ENCODE measurements at places on chromosomes 1 and 21. TPM values are rescaled to one million over a fixed set of nuclear protein-coding genes. Genes with fewer than 3 reads are reported as not detected.

DNA sequence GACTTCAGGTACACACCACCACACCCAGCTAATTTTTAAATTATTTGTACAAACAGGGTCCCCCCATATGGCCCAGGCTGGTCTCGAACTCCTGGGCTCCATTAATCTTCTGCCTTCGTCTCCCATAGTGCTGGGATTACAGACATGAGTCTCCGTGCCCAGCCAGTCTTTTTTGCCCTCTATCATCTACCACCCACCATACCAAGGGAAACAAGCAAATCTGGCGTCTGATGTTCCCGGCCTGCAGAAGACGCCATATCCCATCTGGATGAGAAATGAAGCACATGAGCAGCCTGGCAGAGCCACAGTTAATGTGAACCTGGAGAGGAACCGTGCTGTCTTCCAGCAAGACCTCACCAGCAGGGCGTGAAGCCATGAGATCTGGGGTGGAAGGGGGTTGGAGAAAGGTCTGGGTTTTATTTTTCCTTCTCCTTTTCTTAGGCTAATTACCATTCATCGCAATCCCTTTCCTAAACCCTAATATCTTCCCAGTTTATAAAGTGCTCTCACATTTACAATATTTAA, 1.8 kb upstream of the PRELP start:
- DNase-seq, result no peak

GRCh38 chr1:9475061-9475627, 64.1 kb upstream of the SLC25A33 start:
- DNase-seq, result no peak

The FBLIM1 gene
- total RNA-seq, result not detected

- DNase-seq, result no peak
Observed at GRCh38 chr21:45945066-45945867, 36.3 kb upstream of the COL6A1 start.

DNA sequence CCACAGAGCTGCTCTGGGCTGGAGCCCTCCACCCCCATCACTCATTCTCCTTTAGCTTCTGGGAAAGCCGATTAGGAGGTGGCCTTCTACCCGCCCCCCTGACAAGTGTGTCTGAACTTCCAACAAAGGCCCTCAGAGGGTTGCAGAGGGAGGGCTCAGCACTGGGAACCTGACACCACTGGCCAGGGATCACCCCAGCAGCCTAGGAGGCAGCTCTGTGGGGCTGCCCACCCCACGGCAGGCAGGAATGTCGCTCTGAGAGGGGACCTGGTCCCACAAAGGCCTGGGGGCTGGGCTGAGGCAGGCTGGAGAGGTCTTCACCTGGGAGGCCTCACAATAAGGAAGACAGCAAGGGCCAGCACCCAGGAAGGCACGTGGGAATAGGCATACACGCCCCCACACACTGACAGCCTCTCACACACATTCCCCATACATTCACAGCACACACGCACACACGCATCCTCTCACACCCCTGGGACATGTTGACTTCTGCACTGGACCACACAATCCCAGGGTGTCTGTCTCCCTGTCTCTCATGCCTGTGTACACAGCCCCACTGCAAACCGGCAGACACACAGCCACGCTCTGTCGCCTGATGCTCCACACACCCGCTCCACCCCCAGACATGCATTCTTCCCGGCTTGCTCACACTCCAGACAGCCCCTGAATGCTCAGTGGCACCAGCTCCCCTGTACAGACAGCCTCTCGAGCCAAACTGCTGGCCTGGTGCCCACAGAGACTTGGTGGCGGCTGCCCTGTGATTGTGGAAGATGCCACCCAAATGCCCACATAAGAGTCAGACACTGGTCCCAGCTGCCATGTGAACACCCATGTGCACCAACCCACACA, 30.7 kb downstream of the DMBX1 start:
- no peak for DNase-seq

- DNase-seq, result no peak
Observed at GRCh38 chr1:161997152-161997551, 26.5 kb downstream of the OLFML2B start.

DNA sequence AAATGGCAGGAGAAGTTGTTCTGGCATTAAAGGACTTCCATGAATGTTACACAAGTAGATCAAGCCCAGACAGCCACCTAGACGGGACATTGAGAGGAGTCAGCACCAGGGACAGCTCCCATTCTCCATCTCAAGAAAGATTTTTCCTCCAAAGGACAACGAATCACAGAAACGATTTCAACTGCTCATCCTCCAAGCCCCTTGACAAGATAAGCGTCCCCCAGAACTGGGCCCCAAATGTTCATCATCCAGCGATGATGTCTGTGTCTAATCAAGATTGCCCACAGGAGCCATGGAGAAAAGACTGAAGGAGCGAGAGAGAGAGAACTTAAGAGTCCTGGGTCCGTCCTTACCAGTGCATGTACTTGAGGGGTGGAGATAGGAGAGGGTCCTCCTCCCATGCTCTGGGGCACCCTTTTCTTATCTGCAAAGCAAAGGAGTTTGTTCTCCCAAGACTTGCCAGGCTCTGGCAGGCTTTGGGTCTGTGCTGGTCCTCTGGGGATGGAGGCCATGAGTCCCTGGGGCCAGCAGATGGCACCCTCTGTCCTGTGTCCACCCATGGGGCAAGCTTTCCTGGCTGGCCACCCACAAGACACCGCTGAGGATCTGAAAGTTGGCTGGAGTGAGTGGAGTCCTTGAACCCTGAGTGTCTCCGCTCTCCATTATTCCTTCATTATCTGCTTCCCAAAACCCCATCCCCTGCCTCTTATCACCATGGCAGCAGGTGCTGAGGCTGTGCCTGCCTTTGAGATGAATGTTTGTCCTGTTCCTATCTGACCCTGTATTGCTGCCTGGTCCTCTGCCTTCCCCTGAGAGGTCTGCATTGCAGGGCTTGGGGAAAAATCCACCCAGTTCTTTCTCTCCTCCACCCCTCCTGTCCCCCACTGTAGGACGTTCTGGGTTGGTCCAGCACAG, 164.6 kb downstream of the ACTL8 start:
- DNase-seq, result no peak

The FCRL6 gene
- not detected for total RNA-seq

DNA sequence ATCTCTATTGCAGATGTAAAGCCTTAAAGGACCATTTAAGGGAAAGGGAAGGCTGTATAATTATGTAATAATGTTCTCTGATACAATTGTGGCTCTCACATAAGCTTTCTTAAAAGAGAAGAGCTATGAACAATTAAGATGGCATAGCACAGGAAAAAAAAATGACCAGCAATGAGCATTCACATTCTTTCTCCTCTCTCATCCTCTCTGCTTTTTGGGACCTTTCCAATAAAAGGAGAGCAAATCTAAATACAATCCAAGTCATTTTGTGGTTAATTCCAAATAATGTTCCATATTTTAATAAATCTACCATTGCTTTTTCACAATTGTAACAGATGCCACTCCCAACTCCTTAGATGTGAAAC, 23.5 kb downstream of the SMYD3 start:
- DNase-seq, result no peak

DNA sequence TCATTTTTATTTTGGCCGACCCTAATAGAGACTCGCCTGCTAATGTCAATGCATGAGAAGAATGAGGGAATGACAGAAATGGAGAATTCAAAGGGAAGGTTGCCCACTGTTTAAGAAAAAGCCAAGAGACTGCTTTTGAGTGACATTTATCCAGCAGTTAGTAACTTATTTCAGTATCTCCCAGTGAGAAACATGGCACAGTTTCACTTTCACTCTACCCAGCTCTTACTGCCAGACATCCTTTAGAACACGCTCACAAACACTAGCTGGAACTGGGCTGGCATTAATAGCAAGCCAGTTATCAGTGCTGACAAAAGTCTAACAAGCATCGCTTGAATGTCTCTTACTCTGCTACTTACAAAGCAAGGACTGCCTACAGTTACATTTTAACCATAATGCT, 8.5 kb downstream of the GGPS1 start:
- no peak for DNase-seq

DNA sequence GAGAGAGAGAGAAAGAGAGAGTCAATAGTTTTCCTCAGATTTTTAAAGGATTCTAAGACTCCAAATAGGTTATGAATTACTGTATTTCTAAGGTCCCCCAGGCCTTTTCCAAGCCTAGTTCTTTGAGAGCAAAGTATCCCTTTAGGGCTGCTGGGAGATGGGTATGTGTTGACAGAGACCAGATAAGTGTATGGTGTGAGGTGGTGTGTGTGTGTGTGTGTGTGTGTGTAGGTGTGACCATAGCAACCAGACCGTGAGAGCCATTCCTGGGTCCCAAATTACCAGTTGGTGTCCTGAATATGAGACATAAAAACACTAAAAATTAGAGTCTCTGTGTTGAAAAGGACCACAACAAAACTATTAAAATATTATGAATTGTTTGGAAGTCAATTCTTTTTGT, 41.7 kb upstream of the DNAJC6 start:
- DNase-seq, result no peak

DNA sequence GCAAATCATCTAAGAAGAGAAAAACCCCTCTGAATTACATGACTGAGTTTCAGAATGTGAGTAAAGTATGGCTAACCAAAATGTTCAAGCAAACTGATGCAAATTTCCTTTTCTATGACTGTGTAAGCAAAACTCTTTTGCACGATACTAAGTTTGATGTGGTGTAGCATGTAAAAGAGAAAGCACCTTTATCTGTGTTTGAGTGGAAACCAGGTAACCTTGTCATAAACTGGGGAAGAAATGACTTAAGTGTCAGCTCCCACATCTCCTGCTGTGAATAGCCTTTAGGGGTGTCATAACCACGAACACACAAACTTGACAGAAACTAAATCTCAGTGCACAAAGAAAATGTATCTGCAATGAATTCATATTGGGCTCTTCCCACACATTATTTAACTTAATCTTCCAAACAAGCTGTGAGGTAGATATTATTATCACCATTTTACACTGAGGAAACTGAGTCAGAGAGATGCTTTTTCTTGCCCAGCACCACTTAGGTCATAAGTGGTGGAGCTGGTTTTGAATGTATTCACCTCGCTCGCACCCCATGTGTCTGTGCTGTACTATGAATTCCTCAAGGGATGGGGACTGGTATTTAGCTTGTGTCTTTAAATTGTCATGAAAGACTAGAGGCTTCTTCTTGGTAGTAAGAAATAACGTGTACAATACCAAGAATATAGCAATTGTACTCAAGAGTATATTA, 32.9 kb upstream of the IL12RB2 start:
- peak; percentile 72 for DNase-seq

DNA sequence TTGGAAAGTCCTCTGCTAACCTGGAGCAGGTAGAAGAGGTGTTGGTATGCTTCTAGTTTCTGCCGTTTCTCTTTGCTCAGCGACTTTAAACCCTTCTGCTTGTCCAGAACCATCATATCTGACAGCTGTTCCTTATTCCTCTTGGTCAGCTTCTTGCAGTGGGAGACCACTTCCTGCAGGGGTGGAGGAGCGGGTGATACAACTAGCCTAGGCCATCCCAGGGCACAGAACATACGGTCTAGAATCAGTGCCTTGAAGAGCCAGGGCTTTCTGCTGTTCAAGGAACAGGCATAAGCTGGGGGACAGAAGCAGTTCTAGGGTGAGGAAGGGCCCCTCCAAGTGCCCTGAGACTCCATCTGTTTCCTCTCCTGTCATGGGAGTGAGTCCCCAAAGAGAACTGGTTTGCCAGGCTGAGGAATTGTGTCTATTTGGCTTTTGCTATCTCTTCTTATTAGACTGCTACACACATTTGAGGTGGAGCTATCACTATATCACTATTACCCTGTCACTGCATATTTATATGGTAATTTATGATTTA, 32.5 kb downstream of the IQGAP3 start:
- no peak for DNase-seq

DNA sequence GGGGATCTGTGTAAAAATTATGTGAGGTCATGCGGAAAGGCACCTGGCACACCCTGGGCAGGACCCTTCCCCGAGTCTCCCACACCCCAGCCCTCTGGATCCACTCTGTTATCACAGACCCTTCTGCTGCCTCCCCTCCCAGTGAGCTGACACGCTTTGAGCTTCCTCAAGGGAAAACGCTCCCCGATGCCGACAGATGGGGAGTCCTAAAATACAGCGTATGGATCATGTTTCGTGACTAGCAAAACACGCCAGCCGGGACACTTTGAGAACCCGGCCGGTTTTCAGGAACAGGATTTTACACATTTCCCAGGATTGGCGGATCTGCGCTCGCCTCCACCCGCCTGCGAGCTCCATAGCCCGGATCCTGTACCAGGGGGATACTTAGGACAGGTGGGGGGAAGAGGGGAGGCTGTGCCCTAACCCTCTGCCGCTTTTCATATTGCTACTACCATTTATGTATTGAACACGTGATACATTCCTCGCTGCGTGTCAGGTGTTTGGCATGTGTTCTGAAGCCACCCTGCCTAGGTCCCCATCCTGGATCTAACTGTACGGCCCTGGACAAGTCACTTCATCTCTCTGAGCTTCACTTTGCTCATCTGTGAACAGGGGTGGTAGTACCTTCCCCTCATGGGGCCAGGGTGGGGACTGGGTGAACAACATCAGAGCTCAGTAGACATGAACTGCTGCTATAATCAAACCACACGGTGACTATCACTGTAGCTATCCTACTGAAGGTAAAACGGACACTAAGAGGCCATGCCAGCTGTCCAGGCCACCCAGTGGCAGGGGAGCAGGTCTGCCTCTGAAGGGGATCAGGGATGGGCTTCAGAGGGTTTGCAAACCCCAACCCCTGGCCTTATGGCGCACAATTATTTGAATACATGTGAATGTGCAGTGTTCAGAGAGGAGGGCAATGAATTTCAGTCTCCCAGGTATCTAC, 63.2 kb downstream of the SSBP3 start:
- no peak for DNase-seq

- no peak for DNase-seq
Observed at GRCh38 chr1:19330449-19331135, 18.5 kb downstream of the SLC66A1 start.

DNA sequence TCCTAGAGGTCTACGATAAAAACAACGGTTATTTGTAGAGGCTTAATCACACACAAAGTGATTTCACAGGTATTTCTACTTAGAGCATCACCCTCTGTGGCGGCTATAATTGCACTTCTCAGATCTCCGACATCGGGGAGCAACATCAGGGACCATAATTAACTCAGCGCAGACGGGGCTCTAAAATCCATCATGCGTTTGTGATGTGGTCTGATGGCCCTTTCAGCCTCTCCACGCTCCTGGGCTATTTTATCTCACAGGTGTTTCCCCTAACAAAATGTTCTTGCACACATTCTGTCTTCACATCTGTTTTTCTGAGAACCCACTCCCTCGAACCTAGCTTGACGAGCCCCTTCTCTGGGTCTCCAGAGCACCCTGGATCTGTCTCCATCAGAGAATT, 146.3 kb upstream of the DUSP10 start:
- DNase-seq, result no peak

The RIPPLY3 gene
- not detected for total RNA-seq

The ZNF695 gene
- total RNA-seq, result 0.33 TPM

GRCh38 chr1:232568906-232569553, 60.9 kb downstream of the SIPA1L2 start:
- DNase-seq, result no peak

All from natural killer cell treated with Interleukin-12 subunit alpha and Interleukin-12 subunit beta and Interleukin-15 and Interleukin-18, amount 100 ng/mL, for 72 hours (primary cell).